HFF-Myc (cell line): ENCODE measurements at places on chromosomes 13 and 19.

- no peak for DNase-seq
Observed at GRCh38 chr13:70206671-70207070, 98.4 kb upstream of the KLHL1 start.

DNA sequence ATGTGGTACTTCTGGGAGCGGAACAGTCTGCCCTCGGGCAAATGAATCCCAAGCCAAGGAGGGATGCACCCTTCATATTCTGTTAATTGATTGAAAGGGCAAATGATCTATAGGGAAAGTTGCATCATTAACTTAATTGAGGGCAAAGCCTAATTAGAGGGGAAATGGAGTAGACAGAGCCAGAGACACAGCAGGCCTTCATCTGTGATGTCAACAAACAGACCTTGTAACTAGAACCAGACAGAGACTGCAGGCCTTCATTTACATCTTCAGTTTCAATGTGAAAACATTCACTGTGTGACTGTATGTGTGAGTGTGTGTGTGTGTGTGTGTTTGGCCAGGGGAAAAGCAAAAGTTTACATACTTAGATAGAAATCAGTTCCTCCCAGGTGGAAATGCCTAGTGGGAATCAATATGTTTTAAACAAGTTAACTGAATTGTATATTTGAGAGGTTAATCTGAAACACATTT is 126.4 kb downstream of the SPRY2 start:
- no peak for DNase-seq

- DNase-seq, result no peak
Observed at GRCh38 chr13:42140494-42140893, 92.0 kb downstream of the DGKH start.

GRCh38 chr13:43006893-43007631 is 15.0 kb upstream of the EPSTI1 start:
- no peak for DNase-seq

DNA sequence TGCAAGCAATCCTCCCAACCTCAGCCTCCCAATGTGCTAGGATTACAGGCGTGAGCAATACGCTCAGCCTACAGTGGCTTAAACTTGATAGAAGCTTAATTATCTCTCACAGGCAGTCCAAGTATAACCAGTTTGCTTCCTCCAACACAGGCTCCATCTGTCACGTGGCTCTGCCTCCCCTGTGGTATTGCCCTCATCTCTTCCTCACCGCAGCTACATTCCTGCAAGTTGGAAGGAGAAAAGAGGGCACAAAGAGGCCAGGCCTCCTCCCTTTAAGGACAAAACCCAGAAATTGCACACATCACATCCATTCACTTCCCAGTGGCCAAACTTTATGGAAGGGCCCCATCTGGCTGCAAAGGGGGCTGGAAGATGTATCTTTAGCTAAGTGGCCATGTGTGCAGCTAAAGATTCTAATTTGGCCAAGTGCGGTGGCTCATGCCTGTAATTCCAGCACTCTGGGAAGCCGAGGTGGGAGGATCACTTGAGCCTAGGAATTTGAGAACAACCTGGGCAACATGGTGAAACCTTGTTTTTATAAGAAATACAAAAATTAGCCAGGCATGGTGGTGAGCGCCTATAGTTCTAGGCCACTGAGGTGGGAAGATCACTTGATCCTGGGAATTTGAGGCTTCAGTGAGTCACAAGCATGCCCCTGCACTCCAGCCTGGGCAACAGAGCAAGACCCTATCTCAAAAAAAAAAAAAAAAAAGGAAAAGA is 3.1 kb upstream of the SDHAF1 start:
- DNase-seq, result no peak

GRCh38 chr13:98297051-98297450 is 120.0 kb upstream of the RNF113B start:
- DNase-seq, result no peak

GRCh38 chr13:99758460-99759162 is 213.0 kb downstream of the ZIC5 start:
- DNase-seq, result no peak

- DNase-seq, result no peak
Observed at GRCh38 chr13:104937881-104938280, 1597.6 kb downstream of the EFNB2 start.

- no peak for DNase-seq
Observed at GRCh38 chr13:98089246-98089645, 53.6 kb upstream of the FARP1 start.

GRCh38 chr19:21020298-21021227 is at the start of gene ZNF430:
Gene ZNF430, plus strand, starts transcription at chr19:21020657. Its CDS starts 144 bp downstream, at chr19:21020801.
- peak; percentile 80 for DNase-seq

DNA sequence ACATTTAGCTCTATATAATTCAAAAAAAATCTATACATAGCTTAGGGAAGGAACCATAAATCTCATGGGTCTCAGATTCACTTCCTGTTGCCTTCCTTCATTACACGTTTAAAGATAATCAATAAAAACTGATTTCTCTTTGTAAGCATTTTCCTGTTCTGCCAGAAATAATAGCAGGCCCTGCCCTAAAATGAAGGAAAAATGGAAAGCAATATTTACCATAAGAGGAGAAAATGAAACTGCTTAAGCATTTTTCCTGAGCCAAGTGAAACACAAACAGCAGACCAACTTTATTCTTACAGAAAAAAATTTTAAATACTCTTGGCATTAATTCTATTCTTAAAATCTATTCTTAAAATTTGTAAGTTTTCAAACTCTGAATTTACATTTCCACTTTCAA is 4.0 kb downstream of the LHFPL6 start:
- no peak for DNase-seq

- DNase-seq, result no peak
Observed at GRCh38 chr13:26471807-26472206, 85.7 kb upstream of the WASF3 start.

- DNase-seq, result no peak
Observed at GRCh38 chr13:30409886-30410704, 12.2 kb upstream of the UBE2L5 start.

DNA sequence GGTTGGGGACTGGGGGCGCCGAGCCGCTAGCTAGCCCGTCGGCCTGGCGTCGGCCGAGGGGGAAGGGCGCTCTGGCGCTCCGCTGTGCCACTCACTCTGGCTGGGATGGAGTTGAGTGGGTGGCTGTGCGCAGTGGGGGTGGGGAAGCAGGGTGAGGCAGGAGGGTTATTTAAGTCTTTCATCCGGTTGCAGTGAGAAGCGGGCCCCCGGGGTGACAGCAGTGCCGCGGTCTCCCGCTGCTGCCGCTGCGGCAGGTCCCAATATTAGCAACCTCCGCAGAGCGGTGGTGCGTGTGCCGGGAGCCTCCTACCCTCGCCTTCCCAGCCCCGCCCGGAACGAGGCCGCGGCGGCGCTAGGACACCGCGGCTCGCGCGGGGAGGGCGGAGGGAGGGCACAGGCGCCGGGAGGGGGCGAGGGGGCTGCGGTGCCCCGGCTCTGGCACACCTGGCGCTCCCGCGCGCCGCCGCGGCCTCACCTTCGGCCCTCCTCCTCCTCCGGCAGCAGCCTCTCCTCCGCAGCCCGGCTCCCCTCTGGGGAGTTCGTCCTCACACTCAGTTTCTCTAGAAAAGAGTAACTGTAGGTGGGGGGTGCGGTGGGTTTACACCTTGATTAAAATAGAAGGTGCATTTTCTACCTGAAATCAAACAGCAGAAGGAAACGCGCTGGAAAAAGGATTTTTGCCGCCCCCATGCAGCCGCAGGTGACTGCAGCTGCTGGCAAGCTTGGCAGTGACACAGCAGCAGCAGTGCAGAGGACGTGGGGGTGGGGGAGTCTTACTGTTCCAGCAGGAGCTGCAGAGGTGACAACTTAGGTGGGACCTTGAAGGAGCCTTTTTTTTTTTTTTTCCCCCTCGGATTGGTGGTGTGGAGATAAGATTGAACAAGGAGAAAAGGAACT is 4.5 kb downstream of the FGF9 start:
- no peak for DNase-seq

- DNase-seq, result no peak
Observed at GRCh38 chr13:80276371-80277289, 64.3 kb downstream of the SPRY2 start.

DNA sequence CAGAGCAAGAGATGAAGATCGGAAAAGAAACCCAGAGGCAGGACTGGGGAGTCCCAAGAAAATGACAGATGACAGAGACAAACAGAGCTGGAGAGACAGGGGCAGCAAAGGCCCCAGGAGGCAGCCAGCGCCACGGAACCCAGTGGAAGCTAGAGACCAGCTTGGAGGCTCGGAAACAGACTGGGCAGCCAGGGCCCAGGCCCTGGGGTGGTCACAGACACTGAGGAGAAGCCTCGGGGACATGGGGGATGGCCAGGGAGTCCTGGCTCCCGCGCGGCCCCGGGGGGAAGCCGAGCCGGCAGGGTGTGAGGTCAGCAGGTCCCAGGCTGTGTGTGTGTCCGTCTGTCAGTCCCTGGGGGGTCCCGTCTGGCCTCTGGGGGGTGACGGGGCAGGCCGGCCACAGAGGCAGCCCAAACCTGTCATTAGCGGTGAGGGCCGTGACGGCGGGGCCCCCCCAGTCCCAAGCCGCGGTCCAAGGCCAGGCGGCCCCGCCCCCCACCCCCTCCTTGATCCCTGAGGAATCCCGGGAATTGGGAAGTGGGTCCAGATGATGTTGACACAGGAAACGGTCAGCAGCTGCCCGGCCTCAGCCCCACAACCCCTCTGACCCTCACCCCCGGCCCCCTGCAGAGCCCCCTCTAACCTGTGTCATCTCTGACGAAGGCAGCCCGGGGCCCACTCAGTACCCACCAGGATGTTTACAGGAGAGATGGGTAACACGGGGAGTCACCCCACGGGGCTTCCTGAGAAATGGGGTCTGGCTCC is 2.5 kb upstream of the TMEM190 start:
- DNase-seq, result no peak
